ENCODE measurements at places on chromosomes 2 and 18. TPM values are rescaled to one million over a fixed set of nuclear protein-coding genes. Genes with fewer than 3 reads are reported as not detected.

Gene POMC
- total RNA-seq: not detected

Gene ABHD3
- 5.5 TPM for total RNA-seq

Gene CXCR2
- total RNA-seq: not detected

Gene C2orf80
- total RNA-seq: not detected

Gene CCNYL1
- 19.7 TPM for total RNA-seq

Gene EFR3B
- total RNA-seq: 0.09 TPM

Gene SOX11
- total RNA-seq: not detected

Gene UGT1A8
- not detected for total RNA-seq

Gene NT5DC4
- not detected for total RNA-seq

Gene AQP12B
- total RNA-seq: not detected

Gene HOXD12
- total RNA-seq: not detected

Gene PJVK
- 7.4 TPM for total RNA-seq

Gene CD207
- total RNA-seq: not detected

Gene KLHL14
- not detected for total RNA-seq

Gene CYBRD1
- total RNA-seq: 8.9 TPM

Gene PLGLB2
- total RNA-seq: 1.1 TPM

Gene PSMA8
- not detected for total RNA-seq

Gene OR6B2
- not detected for total RNA-seq

Gene MPHOSPH10
- total RNA-seq: 31.4 TPM

Gene CDH2
- total RNA-seq: 14.6 TPM

Gene IL1F10
- not detected for total RNA-seq

Gene DYSF
- 2.0 TPM for total RNA-seq

Gene IGFBP5
- total RNA-seq: not detected

Gene TMEM237
- total RNA-seq: 27.0 TPM

Gene GREB1L
- 9.4 TPM for total RNA-seq

Gene ALPI
- not detected for total RNA-seq

Gene HRH4
- total RNA-seq: 0.10 TPM

Gene EHD3
- total RNA-seq: 0.86 TPM

Gene CNTNAP5
- total RNA-seq: not detected

Gene TMEM131
- total RNA-seq: 42.2 TPM

Gene SPC25
- 3.5 TPM for total RNA-seq

Gene ZNF521
- total RNA-seq: not detected

Gene NEU2
- not detected for total RNA-seq

Gene LRRTM4
- total RNA-seq: not detected

Gene DNAJC5G
- total RNA-seq: not detected

Gene CSRNP3
- 0.33 TPM for total RNA-seq

Gene DGKD
- total RNA-seq: 55.7 TPM

Gene CCDC74B
- total RNA-seq: 0.61 TPM

Gene SERPINB3
- total RNA-seq: 0.28 TPM

Gene IL36B
- total RNA-seq: not detected

Gene CFAP65
- not detected for total RNA-seq

Gene SLC4A3
- total RNA-seq: 4.7 TPM

Gene ACTR1B
- 63.7 TPM for total RNA-seq

Gene CKAP2L
- 21.6 TPM for total RNA-seq

Gene COL6A3
- total RNA-seq: 0.19 TPM
